HCT116 (cell line): ENCODE measurements at places on chromosomes 11 and 22. TPM values are rescaled to one million over a fixed set of nuclear protein-coding genes. Genes with fewer than 3 reads are reported as not detected.

GRCh38 chr22:30902496-30903357 is 65.8 kb downstream of the MORC2 start:
- no peaks in the 10 kb centered on the region for H3K36me3 ChIP-seq
- no peaks in the 10 kb centered on the region for H3K27me3 ChIP-seq
- H3K4me3 ChIP-seq, result no peak overlapping the region

DNA sequence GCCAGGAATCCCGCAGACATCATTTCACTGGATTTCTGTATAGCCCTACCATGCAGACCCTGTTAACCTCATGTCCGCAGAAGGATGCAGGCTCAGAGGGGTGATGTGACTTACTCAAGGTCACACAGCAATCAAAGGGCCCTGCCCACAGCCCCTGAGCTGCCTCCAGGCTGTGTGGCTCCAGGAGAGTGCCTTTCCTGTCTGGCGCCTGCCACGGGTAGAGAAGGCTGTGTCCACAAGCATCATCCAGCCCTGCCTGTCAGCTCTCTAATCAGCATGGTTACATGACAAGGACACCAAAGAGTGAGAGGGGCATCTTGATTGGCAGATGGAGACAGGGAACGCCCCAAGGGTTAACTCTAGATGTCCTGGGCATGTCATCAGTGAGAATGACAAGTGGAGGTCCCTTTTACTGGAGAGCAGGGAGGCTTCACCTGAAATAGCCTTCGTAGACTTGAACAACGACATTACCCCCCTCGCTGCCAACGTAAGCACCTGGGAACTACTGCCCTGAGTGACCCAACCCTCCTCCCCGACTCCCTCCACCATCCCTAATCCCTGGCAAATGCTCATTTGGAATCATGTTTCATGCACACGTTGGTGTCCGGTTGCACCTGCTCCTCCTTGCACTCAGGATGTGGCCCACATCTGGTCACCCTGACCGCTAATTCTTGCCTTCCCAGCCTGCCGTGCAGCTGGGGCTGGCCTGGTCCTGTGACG is 6.9 kb downstream of the FGF19 start:
- H3K27ac ChIP-seq, result peak overlapping the region; percentile 17; the same call in 1 of the 2 replicates
- no peaks in the 10 kb centered on the region for H3K36me3 ChIP-seq
- DNase-seq, result no peak
- no peak overlapping the region for H3K4me3 ChIP-seq
- H3K4me1 ChIP-seq, result peaks cover 53% of the 10 kb centered on the region

- no peak overlapping the region for H3K4me3 ChIP-seq
- peaks cover 41% of the 10 kb centered on the region for H3K4me1 ChIP-seq
- H3K36me3 ChIP-seq, result no peaks in the 10 kb centered on the region
- H3K27ac ChIP-seq, result 0 out of 2 replicates have a peak overlapping the region, but pooled peaks have one; percentile 12
These were observed 53.2 kb downstream of the IRAG1 start for GRCh38 chr11:10640308-10640707.

- no peak overlapping the region for H3K27ac ChIP-seq
- no peaks in the 10 kb centered on the region for H3K36me3 ChIP-seq
- 0 out of 2 replicates have a peak, but pooled peaks cover 4% of the 10 kb centered on the region for H3K4me1 ChIP-seq
- no peak overlapping the region for H3K4me3 ChIP-seq
- H3K27me3 ChIP-seq, result no peaks in the 10 kb centered on the region
These were observed 30.8 kb downstream of the APLP2 start for GRCh38 chr11:130100381-130101095.

GRCh38 chr22:46008836-46009596 is 32.1 kb upstream of the WNT7B start:
- H3K27me3 ChIP-seq, result no peaks in the 10 kb centered on the region
- H3K4me3 ChIP-seq, result no peak overlapping the region
- no peak overlapping the region; the same call in 1 of the 2 replicates for H3K27ac ChIP-seq
- H3K4me1 ChIP-seq, result peaks cover 46% of the 10 kb centered on the region
- H3K36me3 ChIP-seq, result no peaks in the 10 kb centered on the region

- peak overlapping the region; percentile 79 for H3K4me3 ChIP-seq
- H3K27me3 ChIP-seq, result no peaks in the 10 kb centered on the region
- peak overlapping the region; percentile 85 for H3K27ac ChIP-seq
These were observed 754 bp downstream of the NUP50 start for GRCh38 chr22:45164270-45165088.

DNA sequence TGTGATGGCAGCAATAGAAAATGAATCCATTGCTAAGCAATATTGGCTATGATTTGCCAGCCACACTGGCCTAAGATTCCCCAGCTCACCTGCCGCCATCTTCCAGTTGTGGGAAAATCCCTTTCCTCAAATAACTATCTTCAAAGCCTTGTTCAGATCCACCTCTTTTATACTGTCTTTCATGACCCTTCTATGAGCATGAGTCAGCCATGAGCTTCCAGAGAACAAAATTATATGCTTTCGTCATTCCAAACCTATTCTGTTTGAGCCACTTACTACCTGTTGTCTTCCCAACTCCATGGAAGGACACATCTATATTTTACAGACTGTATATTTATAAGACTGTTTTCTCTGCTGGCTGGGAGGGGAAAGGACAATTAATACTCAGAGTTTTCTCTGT is 25.0 kb upstream of the PRSS23 start:
- H3K27ac ChIP-seq, result no peak overlapping the region
- H3K36me3 ChIP-seq, result no peaks in the 10 kb centered on the region
- no peak for DNase-seq
- no peaks in the 10 kb centered on the region for H3K4me1 ChIP-seq
- no peak overlapping the region for H3K4me3 ChIP-seq

- H3K4me1 ChIP-seq, result no peaks in the 10 kb centered on the region
- no peaks in the 10 kb centered on the region for H3K36me3 ChIP-seq
- no peaks in the 10 kb centered on the region for H3K27me3 ChIP-seq
- no peak overlapping the region for H3K27ac ChIP-seq
- H3K4me3 ChIP-seq, result no peak overlapping the region
- DNase-seq, result no peak
These were observed 1831.1 kb downstream of the LRRC4C start for GRCh38 chr11:39628311-39628710.

DNA sequence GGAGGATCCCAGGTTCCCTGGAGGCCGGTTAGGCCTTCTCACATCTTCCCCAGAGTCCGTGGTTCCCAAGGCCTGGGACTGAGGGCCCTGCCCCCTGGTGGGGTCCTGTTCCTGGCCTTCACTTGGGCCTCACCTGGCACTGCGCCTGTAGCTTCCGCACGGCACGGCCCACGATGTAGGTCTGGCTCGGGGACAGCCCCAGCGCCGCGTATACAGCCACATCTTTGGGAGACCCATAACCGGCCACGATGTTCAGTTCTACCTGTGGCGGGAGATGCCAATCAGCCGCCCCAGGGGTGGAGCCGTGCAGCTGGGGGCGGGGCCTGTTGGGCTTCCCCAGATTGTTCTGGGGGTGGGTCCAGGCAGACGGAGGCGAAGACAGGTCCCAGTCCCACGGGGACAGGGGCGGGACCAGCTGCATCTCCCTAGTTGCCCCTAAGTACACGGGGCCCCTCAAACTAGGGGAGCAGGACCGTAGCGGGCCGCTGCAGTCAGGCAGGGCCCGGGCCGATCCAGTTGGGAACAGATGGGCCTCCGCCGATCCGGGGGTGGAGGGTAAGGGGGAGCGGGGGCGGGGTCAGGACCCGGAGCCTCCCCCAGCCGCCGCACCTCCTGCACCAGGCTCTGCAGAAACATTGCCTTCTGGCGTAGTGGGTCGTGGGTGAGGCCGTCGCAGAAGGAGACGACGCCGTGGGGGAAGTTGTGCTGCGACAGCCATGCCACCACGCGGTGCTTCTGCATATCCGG is 10.1 kb downstream of the AIP start:
- H3K27me3 ChIP-seq, result no peaks in the 10 kb centered on the region
- no peak for DNase-seq
- H3K4me3 ChIP-seq, result no peak overlapping the region
- peaks cover 5% of the 10 kb centered on the region; the same call in 1 of the 2 replicates for H3K36me3 ChIP-seq
- H3K4me1 ChIP-seq, result no peaks in the 10 kb centered on the region

GRCh38 chr11:102518296-102519094 is 12.1 kb downstream of the MMP7 start:
- no peaks in the 10 kb centered on the region for H3K4me1 ChIP-seq
- H3K27me3 ChIP-seq, result no peaks in the 10 kb centered on the region
- H3K4me3 ChIP-seq, result no peak overlapping the region
- no peak for DNase-seq
- no peaks in the 10 kb centered on the region for H3K36me3 ChIP-seq

- no peak overlapping the region for H3K4me3 ChIP-seq
- H3K4me1 ChIP-seq, result no peaks in the 10 kb centered on the region
- H3K27me3 ChIP-seq, result no peaks in the 10 kb centered on the region
- H3K36me3 ChIP-seq, result no peaks in the 10 kb centered on the region
- no peak overlapping the region for H3K27ac ChIP-seq
- DNase-seq, result peak; percentile 36
These were observed 7.9 kb upstream of the FADS3 start for GRCh38 chr11:61899146-61899841.

DNA sequence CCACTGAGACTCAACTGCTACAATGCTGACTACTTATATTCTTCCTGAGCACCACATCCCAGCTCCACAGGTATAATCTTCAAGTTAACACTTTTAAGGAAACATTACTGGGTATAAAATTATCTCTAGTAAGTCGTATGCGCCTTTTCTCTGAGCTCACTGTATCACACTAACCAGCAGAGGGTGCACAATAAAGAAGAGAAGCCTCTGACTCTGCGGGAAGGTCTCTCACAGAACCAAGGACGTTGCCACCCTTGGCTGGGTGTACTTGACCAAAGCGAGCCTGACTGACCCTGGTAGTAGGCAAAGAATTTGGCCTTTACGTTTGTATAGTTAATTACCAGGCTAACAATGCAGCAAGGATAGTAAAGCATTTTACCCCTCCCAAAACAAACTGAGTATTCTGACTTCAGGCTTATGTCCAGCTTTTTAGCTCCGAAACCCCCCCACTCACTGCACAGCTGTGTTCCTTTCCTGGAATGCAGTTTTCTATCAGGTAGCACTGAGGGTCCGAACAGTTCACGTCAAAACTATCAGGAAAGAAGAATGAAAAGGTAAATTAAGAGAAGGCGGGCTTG is at the start of gene BTBD18:
BTBD18 (minus strand) TSS at position 144 of the 578 bp plus-strand sequence. CDS start 631 bp downstream, outside the sequence.
- no peak within 1 kb of the TSS for H3K27ac ChIP-seq
- H3K4me3 ChIP-seq, result no peak within 1 kb of the TSS
- no peaks in the 10 kb centered on the region for H3K4me1 ChIP-seq
- no peak for DNase-seq
- no peaks in the 10 kb centered on the region for H3K36me3 ChIP-seq

GRCh38 chr11:35531246-35531645 is 5.8 kb upstream of the PAMR1 start:
- DNase-seq, result no peak
- no peaks in the 10 kb centered on the region for H3K36me3 ChIP-seq
- no peaks in the 10 kb centered on the region; the same call in 1 of the 2 replicates for H3K4me1 ChIP-seq
- H3K27me3 ChIP-seq, result peaks cover 5% of the 10 kb centered on the region; the same call in 1 of the 2 replicates

GRCh38 chr11:19838994-19839768 is 126.5 kb downstream of the NAV2 start:
- no peak overlapping the region for H3K4me3 ChIP-seq
- no peaks in the 10 kb centered on the region for H3K27me3 ChIP-seq
- no peaks in the 10 kb centered on the region for H3K4me1 ChIP-seq
- DNase-seq, result no peak
- no peak overlapping the region for H3K27ac ChIP-seq

GRCh38 chr11:46951864-46952263 is 15.3 kb downstream of the CSTPP1 start:
- H3K4me1 ChIP-seq, result no peaks in the 10 kb centered on the region
- no peaks in the 10 kb centered on the region for H3K36me3 ChIP-seq
- DNase-seq, result no peak
- no peak overlapping the region for H3K27ac ChIP-seq

GRCh38 chr11:131279654-131280384 is 90.6 kb upstream of the NTM start:
- no peaks in the 10 kb centered on the region for H3K4me1 ChIP-seq
- no peak for DNase-seq
- H3K27ac ChIP-seq, result no peak overlapping the region
- no peak overlapping the region for H3K4me3 ChIP-seq
- H3K27me3 ChIP-seq, result no peaks in the 10 kb centered on the region

- peak overlapping the region; percentile 59 for H3K27ac ChIP-seq
- peaks cover 36% of the 10 kb centered on the region for H3K4me1 ChIP-seq
- H3K36me3 ChIP-seq, result no peaks in the 10 kb centered on the region
These were observed 470 bp downstream of the NUMA1 start for GRCh38 chr11:72079819-72080325.

- 0 out of 2 replicates have a peak, but pooled peaks cover 9% of the 10 kb centered on the region for H3K27me3 ChIP-seq
- H3K4me1 ChIP-seq, result no peaks in the 10 kb centered on the region
- H3K36me3 ChIP-seq, result no peaks in the 10 kb centered on the region
- peak; percentile 23 for DNase-seq
- no peak overlapping the region for H3K4me3 ChIP-seq
These were observed 512 bp upstream of the GRIA4 start for GRCh38 chr11:105609341-105609781.

GRCh38 chr11:35088226-35088625 is 50.7 kb upstream of the CD44 start:
- no peak for DNase-seq
- no peaks in the 10 kb centered on the region for H3K27me3 ChIP-seq
- H3K36me3 ChIP-seq, result no peaks in the 10 kb centered on the region

- H3K4me3 ChIP-seq, result no peak overlapping the region
- 0 out of 2 replicates have a peak, but pooled peaks cover 4% of the 10 kb centered on the region for H3K4me1 ChIP-seq
- no peak overlapping the region for H3K27ac ChIP-seq
- DNase-seq, result peak; percentile 3
- H3K36me3 ChIP-seq, result no peaks in the 10 kb centered on the region
These were observed 22.7 kb downstream of the BTBD10 start for GRCh38 chr11:13440100-13440855.

- H3K27me3 ChIP-seq, result peaks cover 91% of the 10 kb centered on the region
- H3K4me1 ChIP-seq, result no peaks in the 10 kb centered on the region
- no peak overlapping the region for H3K4me3 ChIP-seq
These were observed 53.3 kb upstream of the JAM3 start for GRCh38 chr11:134015556-134015955.

DNA sequence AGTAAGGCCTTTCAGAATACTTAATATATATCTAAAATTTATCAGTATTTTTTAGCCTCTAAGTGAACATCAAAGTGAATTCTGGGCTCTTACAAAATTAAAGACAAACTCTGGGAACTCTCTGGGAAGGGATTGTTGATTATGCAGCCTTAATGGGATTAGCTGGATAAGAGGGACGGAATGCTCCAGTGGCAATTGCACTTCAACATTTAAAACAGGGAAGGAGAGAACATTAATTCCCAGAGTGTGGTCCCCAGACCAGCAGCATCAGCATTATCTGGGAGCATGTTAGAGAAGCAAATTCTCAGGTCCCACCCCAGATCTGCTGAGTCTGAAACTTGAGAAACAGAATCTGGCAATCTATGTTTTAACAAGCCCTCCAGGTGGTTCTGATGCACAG is 46.5 kb downstream of the POLD3 start:
- H3K27ac ChIP-seq, result no peak overlapping the region
- H3K36me3 ChIP-seq, result 0 out of 2 replicates have a peak, but pooled peaks cover 5% of the 10 kb centered on the region
- DNase-seq, result no peak
- peaks cover 24% of the 10 kb centered on the region for H3K4me1 ChIP-seq
- H3K4me3 ChIP-seq, result no peak overlapping the region

The SORL1 gene
- total RNA-seq, result 17.4 TPM

The ALDH3B2 gene
- total RNA-seq, result not detected

The TRPC6 gene
- total RNA-seq, result not detected

The TRIM49 gene
- not detected for total RNA-seq

The SMC1B gene
- not detected for total RNA-seq
